ENCODE measurements at places on chromosomes 11 and 22.
A peak's percentile ranks its signal among the peaks of the same experiment; 100 is the strongest.

- DNase-seq: no peak
These were observed 88.3 kb upstream of the MTMR2 start for GRCh38 chr11:96012086-96012824.

- no peak for DNase-seq
These were observed 16.7 kb downstream of the MRPL23 start for GRCh38 chr11:1963864-1964263.

DNA sequence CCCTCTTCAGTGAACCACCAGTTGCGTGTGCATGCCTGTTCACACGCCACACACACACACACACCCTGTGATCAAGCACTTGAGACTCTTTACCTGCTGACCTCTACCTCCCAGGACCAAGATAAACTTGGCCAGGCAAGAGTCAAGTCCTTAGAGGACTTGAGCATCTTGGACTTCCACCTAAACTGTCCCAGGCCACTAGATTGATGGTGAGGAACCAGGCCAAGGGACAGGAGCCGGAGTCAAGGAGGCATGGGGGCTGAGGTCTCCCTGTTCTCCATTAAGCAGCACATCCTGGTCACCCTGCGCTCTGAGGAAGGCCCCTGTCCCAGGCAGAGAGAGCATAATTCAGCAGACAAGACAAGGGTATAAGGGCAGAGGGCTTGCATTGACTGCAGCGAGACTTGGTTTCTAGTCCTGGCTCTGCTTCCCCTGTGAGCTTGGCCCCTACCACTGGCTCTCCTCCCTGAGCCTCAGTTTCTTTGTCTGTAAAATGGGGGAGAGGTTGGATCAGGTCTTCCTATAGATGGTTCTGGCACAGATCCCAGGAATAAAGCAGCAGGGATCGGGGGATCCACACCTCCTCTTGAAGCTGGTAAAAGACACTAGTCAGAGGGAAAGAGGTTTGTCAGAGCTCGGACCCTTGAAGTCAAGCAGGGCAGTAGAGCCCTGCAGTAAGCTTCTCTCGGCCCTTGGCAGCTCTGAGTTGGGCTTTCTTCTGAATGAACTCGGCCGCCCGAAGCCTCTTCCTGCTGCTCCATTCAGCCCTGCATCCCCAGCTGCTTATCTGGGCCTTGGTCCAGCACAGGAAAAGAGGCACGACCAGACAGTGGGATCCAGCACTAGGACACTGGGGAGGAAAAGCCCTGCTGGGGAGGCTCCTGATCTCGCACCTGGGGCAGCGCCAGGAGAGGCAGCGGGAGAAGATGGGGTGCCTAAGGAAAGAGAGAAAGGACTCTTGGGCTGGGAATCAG lies 2.0 kb downstream of the CREB3L1 start:
- DNase-seq: peak; percentile 50

GRCh38 chr22:16960220-16960883 lies 47.7 kb downstream of the GAB4 start:
- no peak for DNase-seq

DNA sequence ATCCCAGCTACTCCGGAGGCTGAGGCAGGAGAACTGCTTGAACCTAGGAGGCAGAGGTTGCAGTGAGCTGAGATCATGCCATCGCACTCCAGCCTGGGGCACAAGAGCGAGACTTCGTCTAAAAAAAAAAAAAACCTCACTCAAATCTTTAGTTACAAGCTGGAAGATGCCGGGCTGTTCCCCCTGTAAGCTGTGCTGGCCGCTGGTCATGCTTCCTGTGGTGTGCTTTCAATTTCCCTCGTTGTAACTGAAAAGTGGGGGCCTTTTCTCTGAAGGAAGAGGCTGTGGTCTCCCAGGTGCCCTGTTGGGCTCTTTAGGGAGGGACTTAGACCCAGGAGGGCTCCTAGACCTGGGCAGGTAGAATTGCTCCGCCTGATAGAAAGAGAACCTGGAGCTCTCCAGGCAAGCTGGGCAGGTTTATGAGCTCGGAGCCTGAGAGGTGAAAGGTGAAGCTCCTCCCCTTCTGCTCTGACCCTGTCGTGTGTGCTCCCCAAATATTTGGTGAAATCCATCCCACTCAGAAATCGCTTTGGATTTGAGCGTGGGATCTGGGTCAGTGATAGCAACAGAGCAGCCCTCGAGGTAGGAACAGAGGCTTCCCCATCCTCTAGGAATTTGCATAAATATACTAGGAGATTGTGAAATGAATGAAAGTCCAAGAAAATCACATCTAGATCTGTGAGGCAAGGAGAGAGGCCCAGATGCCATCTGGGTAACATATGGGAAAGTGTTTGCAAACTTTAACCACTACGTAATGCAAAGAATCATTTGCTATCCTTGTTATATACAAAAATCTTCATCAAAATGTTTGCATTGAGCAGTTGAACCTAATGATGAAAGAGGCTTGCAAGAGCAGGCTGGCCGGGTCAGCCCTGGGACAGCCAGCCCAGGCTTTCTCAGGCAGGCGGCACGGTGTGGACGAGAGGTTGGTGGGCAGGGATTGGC lies 154.3 kb downstream of the FBXO7 start:
- DNase-seq: no peak

DNA sequence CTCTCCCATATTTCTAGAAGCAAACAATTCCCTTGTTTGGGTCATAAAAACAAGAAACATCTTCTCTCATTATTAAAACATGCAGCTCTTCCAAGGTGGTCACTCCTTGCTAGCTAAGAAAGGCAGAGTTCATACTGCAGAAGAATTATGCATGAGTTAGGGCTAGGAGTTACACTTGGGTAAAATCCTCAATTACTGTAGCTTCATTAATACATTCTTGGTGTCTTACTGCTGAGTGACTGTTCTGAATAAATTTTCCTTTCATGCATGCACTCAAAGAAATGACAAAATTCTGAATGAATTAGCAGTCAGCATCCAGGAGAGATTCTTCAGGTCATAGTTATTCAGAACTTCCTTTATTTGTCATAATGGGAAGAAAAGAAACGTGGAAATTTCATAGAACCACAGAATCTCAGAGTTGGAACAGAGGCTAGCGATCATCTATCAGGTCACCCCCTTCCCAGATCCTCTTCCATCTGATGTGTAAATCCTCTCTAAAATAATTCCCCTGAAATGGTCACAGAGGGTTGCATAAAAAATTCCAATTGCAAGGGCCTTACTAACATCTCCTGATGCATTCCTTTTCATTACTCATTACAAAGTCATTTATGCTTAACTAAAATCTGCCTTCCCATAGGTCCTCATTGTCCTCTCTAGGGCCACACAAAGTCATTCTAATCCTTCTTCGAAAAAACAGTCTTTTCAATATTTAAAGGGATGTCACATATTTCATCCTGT lies 771.5 kb downstream of the DLG2 start:
- no peak for DNase-seq
